ENCODE measurements at places on chromosomes 11 and 22.

- no peak for DNase-seq
Observed at GRCh38 chr11:2482745-2483144, 37.9 kb downstream of the KCNQ1 start.

GRCh38 chr11:79375818-79376550 is 64.8 kb downstream of the TENM4 start:
- no peak for DNase-seq

GRCh38 chr11:133269267-133269666 is 263.0 kb downstream of the OPCML start:
- no peak for DNase-seq

DNA sequence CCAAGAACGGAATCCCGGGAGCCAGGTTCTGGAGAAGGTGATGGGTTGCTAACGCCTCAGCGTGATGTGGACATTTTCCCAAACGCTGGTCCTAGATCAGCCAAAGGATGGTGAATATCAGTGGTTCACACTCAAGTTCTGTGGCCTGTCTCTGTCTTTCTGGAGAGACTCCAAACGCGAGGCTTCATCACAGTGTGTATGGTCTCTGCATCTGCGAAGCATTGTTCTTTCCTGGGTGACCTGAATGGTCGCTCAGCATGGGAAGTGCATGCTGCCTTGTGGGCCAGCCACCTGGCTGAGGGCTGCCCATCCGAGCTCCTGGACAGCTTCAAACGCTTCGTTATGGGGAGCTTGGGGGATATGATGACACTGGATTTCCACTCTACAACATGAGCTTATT is 810.0 kb downstream of the TBC1D22A start:
- no peak for DNase-seq

GRCh38 chr11:66419825-66420224 is 1.0 kb upstream of the NPAS4 start:
- DNase-seq = no peak

GRCh38 chr22:37089434-37089833 is 20.1 kb downstream of the TMPRSS6 start:
- no peak for DNase-seq

DNA sequence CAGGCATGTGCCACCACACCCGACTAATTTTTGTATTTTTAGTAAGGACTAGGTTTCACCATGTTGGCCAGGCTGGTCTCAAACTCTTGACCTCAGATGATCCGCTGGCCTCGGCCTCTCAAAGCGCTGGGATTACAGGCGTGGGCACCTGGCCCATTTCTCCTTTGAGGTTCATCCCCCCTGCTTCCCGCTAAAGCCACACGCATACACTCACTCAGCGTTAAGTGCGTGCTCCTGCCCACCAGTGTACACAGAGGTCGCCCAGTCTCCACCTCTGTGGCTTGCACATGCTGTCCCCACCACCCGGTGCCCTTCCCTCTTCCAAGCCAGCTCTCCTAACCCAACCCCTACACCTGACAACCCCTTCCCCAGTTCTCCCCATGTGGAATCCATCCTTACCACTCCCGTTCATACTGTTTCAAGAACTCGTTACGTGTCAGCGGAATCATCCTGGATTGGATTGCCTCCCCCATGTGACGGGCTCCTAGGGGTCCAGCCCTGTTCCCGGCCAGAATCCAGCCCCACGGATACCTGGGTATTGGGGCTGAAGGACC is 15.7 kb upstream of the CYTH4 start:
- no peak for DNase-seq

GRCh38 chr11:130813638-130814037 is 102.6 kb downstream of the SNX19 start:
- no peak for DNase-seq

DNA sequence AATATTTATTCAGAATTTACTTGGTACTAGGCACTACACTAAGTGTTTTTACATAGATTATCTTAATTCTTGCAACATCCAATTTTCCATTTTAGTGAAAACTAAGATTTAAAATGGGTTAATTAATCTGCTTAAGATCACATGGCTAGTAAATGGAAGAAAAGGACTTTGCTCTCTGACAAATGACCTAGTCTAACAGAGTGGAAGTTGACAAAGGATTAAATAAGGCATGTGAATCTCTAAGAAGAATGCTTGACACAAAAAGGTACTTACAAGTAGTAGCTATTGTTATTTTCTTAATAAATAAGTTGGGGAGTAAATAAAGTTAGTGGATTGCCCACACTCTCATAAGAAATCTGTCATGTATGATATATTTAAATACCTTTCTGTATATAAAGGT is 584.8 kb downstream of the DLG2 start:
- no peak for DNase-seq

All from HTR-8/SVneo (cell line).